Smooth muscle cell of the brain vasculature (primary cell): ENCODE measurements at places on chromosomes 13 and 19.

DNA sequence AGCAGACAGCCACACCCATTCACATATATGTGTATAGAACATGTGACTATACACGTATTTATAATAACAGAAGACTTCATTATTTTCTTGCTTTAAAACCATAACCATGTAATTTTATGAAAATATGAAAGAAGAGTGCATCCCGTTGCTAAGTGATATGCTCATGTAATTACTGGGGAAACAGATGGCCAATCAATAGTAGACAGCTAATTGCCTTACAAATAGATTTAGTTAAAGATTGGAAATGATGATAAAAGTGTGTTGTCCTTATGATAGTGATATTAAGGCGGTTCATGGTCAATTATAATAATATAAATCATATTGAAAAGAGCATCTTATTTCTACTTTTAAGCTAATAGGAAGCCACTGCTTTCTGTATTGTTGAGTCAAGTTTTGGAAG, 95.9 kb downstream of the RFC3 start:
- DNase-seq = no peak

DNA sequence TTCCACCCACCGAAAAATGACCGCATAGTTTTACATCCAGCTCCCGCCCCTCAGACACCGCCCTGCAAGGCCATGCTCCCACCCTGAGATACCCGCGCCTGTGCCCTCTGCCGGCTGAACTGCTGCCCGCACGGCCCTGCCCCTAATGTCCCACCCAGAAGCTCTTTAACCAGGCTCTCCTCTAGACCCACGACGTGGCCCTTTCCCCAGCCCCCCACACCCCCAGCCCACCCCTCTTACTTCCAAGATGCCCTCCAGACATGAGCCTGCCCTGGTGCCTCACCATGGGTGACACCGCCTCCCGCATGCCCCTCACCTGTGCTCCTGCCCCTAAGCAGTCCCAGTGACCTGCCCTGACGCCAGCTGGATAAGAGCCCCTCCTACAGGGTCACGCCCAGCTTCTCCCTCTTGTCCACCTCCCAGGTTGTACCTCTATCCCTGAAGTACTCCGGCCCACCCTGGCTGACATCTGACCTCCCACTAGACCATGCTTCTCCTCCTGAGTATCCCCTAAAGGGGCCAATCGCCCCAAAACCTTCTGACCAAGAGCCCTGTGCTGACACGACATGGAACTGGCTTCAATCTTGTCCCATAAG, 51.2 kb downstream of the COLGALT1 start:
- DNase-seq = no peak

DNA sequence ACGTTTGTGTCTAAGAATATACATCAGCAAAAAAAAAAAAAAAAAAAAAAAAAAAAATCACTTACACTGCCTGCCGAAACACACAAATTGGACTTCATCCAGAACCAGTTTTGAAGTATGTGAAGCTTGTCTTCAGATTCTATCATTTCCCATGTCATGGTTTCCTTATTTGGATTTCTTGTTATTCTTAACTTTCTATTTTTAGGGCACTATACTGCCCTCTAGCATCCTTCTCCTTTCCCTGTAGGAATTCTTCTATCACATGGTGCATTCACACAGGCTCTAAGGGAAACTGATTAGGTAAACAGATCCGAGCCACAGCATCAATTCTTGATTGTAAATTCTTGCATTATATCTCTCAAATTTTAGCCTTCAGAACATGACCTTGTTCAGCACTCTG, 1507.5 kb downstream of the OLFM4 start:
- no peak for DNase-seq

DNA sequence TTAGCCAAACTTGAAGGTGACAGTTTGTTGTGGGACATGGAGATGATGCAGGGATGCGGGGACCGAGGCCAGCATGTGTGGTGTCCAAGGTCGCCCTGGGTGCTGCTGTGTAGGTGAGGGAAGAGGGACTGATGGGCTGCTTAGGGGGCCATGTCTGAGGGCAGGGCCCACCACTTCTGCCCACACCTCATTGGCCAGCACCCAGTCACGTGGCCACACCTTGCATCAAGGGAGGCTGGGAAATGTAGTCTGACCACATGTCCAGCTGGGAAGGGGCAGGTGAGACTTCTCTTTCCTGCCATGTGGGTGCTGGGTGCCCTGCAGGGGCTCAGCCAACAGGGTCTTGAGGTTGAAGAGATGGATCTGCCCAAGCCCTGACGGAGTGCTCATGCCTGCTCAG, 88.9 kb downstream of the KDM4B start:
- no peak for DNase-seq

GRCh38 chr19:38619361-38620174, 580 bp downstream of the EIF3K start:
- no peak for DNase-seq

DNA sequence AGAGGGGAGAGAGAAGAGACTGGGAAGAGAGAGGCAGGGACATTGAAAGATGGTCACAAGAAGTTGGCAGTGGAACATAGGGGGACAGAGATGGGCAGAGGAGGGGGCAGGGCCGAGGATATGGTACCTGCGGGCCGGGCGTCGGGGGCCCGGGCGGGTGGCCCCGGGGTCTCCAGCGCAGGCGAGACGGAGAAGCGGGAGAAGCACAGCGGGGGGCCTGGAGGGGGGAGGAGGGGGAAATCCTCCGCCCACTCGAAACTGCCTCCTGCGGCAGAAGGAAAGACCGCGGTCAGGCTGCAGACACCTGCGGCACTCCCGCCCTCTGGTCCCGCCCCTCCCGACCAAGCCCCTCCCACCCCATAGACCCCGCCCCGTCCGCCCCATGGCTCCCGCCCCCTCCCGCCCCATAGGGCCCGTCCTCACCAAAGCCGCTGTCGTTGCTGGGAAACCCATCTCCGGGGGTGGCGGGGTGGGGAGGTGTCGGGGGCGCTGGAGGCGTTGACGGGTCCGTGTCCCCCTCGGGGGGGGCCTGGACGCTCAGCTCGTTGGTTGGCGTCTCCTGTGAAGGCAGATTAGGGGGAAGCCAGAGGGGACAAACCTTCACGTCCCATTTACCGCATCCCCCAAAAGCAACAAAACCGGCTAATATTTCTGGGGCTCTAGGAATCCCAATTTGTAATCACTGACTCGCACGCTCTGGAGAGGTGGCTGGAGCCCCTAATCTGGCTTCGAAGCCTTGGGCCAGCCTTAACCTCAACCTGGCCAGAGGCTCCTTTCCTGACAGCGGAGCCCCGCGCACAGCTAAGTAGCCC, 20.4 kb downstream of the LMTK3 start:
- DNase-seq = no peak

GRCh38 chr13:22081430-22081829, 410.6 kb downstream of the FGF9 start:
- DNase-seq = no peak

GRCh38 chr13:113413898-113414282, 39.4 kb downstream of the ADPRHL1 start:
- no peak for DNase-seq

DNA sequence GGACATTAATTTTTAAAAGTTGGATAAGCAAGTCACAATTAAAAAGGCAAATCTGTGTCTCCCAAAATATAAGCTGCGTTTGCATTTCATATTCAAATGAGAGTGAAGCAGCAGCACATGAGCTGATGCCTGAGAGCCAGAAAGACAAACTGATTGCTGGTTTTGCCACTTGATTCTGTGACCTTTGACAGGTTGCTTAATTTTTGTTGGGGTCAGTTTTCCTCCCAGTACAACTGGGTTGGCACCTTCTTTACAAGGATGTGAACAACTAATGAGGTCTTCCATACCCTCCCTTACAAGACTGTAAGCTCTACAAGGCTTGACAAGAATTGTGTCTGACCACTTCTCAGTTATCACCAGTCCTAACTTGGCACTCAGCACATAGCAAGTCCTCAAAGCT, 8.1 kb upstream of the KLF12 start:
- no peak for DNase-seq

DNA sequence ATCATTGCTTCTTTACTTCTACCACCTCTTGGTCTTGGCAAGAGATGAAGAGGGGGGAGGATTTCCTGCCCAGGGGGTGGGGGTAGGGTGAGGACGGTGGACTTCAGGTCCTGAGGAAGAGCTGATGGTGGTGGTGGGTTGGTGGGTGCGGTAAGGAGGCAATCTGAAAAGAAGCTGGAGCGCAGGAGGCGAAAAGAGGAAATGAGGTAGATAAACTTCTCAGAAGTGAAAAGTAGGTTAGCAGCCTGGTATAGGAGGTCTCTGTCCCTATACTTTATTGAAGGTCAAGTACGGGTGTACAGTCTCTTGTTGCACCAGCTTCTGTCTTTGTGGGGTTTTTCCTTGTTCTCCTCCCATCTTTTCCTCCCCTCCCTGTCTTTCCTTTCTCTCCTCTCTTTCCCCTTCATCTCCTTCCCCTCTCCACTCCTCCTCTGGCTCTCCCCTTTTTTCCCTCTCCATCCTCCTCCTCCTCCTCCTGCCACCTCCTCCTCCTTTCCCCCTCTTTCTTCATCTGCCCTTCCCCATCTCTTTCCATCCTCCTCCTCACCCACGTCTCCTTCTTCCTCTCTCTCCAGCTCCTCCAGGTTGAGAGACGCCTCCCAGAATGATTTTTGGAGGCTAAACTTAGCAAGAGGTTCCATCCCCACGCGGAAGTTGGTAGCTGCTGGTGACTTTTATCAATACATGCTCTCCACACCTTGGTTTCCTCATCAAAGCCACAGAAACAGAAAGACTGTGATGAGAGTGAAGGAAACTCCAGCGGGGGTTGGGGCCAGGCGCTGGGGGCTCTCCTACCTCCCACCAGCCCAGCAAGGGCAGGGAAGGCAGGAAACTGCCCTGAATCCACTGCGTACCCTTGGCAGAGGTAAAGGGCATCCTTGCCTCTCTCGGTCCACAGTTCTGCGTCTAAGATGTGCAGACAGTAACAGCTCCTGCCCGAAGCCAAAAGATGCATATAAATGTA, 15.3 kb downstream of the TNFSF14 start:
- DNase-seq = no peak

- DNase-seq = no peak
Observed at GRCh38 chr13:50014386-50014785, 858 bp upstream of the KCNRG start.

- DNase-seq = no peak
Observed at GRCh38 chr13:100454876-100455275, 133.7 kb downstream of the GGACT start.

- no peak for DNase-seq
Observed at GRCh38 chr19:51084505-51084904, 1.8 kb upstream of the KLK14 start.

GRCh38 chr19:13839130-13839937, 37.6 kb upstream of the NANOS3 start:
- no peak for DNase-seq

GRCh38 chr19:34096020-34096915, 76.0 kb upstream of the LSM14A start:
- DNase-seq = peak; percentile 12

DNA sequence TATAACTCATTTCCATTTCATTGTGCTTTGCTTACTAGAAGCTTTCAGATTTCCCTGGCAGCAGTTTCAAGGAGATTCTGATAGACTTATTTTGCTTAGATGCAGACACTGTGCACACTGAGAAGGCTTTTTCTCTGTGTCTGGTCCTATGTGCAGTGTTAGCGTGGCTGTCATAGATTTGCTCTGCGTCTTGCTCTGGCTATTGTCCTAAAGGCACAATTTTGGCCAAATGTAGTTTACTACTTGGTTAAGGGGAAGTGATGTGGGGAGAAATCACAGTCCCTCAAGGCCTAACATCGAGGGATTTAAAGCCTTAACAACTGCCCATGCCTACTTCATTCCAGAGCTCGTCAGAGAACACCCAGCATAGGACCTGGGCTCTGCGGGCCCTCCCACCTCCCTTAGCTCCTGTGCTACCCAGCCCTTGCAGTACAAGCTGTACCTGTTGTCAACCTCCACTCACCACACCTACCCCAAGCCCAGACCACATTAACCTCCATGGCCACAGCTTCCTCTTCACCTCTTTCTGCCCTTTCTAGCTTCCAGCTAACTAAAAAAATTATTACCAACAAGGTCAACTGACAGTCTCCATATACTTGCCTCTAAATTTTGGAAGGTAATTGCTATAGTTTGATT, 38.9 kb upstream of the KATNAL1 start:
- no peak for DNase-seq

- DNase-seq = no peak
Observed at GRCh38 chr19:32223106-32223505, 122.3 kb upstream of the ZNF507 start.

DNA sequence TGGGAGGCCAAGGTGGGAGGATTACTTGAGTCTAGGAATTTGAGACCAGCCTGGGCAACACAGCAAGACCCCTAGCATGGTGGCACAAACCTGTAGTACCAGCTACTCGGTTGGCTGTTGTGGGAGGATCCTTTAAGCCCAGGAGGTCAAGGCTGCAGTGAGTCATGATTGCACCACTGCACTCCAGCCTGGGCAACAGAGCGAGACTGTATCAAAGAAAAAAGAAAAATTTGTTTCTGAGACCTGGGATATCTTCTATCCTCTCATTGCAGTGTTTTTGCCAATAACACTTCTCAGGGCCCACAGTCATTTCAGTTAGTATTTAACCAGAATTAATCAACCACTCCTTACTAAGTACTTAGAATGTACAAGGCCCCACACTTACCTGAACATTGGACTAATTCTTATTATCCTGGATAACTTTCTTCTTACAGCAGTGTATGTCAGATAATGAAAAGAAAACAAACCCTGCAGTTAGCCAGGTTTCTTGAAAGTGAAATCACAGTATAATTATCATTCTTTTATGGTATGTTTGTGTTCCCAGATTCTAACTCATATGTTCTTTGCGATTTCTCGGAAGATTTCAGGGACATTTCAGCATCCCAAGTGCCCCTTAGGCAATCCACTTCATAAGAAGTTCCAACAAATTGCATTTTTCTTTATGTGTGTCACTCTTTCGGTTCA, 75.6 kb upstream of the KLF5 start:
- no peak for DNase-seq

DNA sequence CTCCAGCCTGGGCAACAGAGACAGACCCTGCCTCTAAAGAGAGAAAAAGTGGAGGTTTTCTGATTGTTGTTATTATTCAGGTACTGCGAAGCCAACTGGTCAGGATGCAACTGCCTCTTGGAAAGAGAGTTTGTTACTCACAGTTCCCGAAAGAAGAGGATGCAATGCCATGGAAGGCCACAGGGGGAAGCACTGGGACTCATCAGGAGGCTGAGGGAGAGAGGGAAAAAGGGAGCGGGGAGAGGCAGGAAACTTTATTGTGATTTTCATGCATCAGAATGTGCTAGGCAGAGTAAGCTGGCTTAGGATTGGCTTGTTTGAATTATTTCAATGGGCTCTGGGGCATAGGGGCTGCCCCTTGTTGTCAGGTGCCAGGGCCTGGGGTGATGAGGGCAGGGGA, 27.6 kb downstream of the MYO9B start:
- no peak for DNase-seq
